Activated CD8-positive, alpha-beta memory T cell treated with anti-CD3 and anti-CD28 coated beads for 1 hour (primary cell): ENCODE measurements at places on chromosomes 12 and 14.

GRCh38 chr14:34302654-34303053 is 159.4 kb downstream of the SPTSSA start:
- DNase-seq = no peak

DNA sequence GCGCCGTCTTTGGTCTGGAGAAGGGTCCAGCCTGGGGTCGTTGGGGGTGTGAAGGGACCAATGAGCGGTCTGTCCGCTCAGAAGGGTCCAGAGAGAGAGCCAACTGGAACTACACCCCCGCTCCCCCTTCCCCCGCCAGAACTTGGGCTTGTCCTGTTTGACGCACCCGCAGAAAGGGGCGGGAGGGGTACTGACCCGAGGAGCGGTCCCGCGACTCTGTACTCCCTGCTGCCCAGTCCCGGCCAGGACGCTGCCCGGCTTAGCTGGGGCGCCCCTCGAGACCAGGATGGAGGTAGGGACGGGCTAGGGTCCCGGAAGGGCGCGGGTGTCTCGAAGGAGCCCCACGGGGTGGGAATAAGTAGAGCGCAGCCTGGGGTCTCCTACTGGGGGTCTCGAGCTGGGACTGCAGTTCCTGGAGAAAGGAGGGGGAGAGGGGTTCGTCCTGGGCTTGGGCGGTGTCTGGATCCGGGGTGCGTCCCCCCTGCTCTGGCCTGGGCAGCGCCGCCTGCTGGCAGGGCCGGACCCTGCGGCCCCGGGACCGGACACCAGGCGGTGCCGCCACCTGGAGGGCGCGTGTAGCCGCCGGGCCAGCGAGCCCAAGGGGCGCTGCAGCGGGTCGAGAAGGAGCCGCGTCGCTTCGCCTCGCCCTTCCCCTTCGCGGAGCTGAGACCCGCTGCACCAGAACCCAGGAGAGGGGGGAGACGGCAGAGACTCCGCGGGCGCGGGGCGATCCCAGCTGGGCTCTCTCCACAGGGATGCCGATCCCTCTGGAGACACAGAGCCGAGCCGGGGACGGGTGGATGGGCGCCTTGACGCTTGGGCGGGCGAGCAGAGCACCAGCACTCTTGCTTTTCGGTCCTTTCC is 3.8 kb upstream of the CACNB3 start:
- peak; percentile 22 for DNase-seq

- no peak for DNase-seq
Measured at GRCh38 chr12:66050610-66051009, 79.9 kb downstream of the LLPH start.

- DNase-seq = no peak
Measured at GRCh38 chr12:116471544-116471943, 87.6 kb upstream of the MAP1LC3B2 start.
